Omental fat pad (tissue), 4 donors: ENCODE measurements at places on chromosomes 1 and 21.

DNA sequence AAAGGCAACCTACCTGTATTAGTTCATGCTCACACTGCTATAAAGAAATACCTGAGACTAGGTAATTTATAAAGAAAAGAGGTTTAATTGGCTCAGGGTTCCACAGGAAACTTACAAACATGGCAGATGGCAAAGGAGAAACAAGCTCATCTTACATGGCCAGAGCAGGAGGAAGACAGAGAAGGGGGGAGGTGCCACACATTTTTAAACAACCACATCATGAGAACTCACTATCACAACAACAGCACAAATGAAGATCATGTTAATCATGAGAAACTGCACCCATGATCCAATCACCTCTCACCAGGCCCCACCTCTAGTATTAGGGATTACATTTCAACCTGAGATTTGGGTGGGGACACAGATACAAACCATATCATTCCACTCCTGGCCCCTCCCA is 90.6 kb upstream of the KCTD3 start:
- no peak for DNase-seq

GRCh38 chr1:43565600-43566360 is 35.1 kb downstream of the PTPRF start:
- no peak for DNase-seq

GRCh38 chr1:64228167-64228957 is 24.9 kb downstream of the UBE2U start:
- DNase-seq, result no peak

DNA sequence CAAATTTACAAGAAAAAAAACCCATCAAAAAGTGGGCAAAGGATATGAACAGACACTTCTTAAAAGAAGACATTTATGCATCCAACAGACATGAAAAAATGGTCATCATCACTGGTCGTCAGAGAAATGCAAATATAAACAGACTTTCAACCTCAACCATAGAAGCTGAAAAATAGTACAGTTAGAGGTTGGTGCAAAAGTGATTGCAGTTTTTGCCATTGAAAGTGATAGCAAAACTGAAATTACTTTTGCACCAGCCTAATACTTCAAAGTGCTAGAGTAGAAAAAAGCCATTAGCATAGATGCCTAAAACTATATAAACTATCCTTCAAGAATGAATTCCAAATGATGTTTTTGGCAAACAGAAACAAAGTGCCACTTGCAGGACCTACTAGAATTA is 365.8 kb upstream of the DPYD start:
- no peak for DNase-seq

DNA sequence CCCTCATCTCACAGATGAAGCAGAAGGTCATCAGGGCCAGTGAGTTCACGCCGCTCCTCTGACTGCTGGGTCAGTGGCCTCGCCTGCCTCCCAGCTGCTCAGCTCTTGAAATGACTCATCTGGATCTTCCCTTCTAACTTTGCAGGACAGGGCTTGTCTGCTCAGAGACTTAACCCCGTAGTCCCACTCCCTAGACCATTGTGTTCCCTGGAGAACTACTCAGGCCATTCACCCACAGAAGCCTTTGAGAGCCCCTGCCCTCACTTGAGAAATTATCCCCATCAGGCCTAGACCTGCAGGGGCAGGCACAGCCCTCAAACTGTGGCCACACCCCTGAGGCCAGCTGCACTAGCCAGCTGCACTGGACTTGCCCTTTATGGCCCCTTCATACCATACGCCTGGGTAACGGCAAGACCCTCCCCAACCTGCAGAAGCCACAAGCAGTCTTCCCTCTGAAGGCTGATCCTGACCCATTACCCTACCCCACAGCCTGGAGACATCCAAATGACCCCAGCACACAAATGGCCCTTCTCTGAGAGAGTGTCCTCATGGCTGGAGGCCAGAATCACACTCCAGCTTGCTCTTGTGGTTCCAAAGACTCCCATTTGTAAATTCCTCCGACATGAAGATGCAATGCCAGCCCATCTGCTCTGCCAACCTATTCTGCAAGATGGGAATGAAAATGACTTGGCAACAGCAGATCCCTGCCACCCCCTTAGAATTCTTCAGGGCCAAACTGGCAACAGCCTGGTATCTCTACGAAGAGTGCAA is 33.2 kb downstream of the RCSD1 start:
- DNase-seq, result no peak

GRCh38 chr1:43529206-43529731 is 1.4 kb upstream of the PTPRF start:
- DNase-seq, result peak; percentile 92

DNA sequence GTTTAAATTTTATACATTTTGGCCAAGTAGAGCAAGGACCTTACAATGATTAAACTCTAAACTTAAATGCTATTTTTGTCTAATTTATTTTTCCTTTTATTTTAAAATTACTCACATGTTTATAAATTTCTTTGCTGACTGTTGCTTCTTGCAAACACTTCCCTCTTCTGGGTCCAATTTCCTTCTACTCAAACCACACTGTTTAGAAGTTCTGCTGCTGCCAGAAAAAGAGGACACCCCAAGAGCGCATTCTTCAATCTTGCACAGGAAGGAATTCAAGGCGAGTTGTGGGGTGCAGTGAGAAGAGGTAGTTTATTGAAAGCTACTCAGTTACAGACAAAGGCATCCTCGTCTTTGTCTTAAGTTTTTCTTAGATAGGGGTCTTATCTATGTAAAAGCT is 88.5 kb upstream of the NEK7 start:
- DNase-seq, result no peak

DNA sequence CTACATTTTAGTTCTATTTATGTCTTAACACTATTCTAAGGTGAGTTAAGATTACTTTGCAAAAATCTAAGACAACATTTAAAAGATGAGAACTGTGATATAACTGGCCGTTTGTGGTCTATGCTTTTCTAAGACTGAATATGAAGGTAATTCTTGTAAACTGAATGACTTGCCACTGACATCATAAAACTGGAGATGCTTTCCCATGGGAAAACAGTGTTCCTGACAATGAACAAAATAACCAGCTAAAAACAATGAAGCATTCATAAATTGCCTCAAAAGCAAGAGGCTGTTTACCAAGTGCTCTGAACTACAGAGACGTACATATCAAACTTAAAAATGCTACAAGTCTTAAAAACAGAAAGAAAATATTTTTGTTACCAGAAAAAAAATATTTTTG is 54.7 kb downstream of the APP start:
- no peak for DNase-seq

DNA sequence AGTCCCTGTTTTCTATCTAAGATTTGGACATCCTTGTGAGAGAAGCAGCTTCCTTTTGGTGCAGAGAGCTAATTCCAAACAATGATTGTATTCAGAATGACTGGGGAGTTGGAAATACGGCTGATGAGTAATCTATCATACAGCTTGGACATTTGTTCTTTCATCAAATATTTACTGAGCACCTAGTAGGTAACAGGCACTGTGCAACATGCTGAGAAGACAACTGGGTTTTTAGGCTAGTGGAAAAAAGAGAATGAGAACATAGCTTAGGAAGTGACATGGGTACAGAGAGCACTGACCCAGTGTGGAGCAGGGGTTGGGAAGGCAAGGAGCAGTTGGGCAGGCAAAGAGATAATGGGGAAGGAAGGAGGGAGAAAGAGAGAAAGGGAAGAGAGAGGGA is 87.5 kb downstream of the TBX19 start:
- DNase-seq, result no peak

DNA sequence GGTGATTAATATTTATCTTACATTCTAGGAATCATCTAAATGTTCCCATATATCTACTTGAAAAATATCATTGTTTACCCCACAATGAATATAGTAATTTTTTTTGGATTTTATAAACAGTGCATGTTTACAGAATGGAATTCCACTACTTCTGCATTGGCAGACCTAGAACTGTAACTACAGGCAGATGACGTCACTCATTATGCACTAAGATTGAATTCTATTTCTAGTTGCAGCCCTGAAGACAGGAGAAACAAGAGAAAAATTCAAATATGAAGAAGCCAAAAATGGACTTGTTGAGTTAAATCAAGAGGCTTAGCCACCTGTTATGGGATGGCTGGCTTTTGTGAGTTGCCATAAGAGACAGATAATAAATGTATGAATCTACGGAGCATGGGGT is 364.7 kb downstream of the PCP4 start:
- no peak for DNase-seq

- no peak for DNase-seq
Measured at GRCh38 chr1:109782927-109783326, 19.2 kb upstream of the EPS8L3 start.

DNA sequence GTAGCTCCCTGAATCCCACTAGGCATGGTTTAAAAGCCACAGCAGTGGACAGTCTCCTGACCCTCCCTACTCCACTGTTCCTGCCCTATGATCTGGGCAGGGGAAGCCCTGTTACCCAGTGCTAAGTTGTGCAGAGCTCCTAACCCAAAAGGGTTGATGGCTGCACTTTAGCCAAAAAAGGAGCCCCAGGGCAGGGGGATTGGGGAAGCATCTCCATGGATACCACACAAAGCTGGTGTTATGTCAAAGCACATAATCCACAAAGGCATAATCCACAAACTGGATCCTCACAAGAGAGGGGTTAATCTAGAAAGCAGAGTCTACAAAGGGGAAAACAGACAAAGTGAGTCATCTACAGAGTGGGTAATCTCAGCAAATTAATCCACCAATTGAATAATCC is 5.7 kb downstream of the RSPO1 start:
- no peak for DNase-seq

- no peak for DNase-seq
Measured at GRCh38 chr1:45884700-45885099, 81.3 kb downstream of the MAST2 start.

- no peak for DNase-seq
Measured at GRCh38 chr1:211420389-211420788, 71.6 kb downstream of the RD3 start.
